Stimulated activated CD4-positive, alpha-beta T cell treated with anti-CD3 and anti-CD28 coated beads, TNF-alpha, amount 100 ng/mL, for 4 hours (primary cell): ENCODE measurements at places on chromosomes 13 and 19.

GRCh38 chr13:31798189-31798588 lies 58.9 kb downstream of the RXFP2 start:
- no peak for DNase-seq

- DNase-seq: no peak
Measured at GRCh38 chr13:77751513-77752456, 54.3 kb downstream of the SLAIN1 start.

- DNase-seq: no peak
Measured at GRCh38 chr13:50529154-50529882, 314.2 kb downstream of the DLEU7 start.

GRCh38 chr13:53847502-53847901 lies 818.9 kb downstream of the OLFM4 start:
- DNase-seq: no peak

DNA sequence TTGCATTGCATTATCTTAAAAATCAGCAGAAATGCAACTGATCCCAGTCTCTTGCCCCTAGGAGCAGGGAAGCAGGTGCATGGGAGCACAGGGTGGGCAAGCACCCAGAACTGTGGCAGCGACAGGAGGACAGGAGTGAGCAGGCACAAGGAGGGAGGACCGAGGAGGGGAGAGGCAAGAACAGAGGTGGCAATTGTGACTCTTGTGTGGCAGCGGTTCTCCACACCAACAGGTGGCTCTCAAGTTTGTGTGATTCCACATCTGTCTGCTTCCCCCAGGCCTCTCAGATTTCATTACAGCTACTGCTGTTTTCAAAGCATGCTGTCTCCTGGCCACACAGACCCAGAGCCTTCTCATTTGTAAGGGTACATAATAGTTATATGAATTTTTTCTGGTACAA lies 108.5 kb downstream of the STK24 start:
- no peak for DNase-seq

DNA sequence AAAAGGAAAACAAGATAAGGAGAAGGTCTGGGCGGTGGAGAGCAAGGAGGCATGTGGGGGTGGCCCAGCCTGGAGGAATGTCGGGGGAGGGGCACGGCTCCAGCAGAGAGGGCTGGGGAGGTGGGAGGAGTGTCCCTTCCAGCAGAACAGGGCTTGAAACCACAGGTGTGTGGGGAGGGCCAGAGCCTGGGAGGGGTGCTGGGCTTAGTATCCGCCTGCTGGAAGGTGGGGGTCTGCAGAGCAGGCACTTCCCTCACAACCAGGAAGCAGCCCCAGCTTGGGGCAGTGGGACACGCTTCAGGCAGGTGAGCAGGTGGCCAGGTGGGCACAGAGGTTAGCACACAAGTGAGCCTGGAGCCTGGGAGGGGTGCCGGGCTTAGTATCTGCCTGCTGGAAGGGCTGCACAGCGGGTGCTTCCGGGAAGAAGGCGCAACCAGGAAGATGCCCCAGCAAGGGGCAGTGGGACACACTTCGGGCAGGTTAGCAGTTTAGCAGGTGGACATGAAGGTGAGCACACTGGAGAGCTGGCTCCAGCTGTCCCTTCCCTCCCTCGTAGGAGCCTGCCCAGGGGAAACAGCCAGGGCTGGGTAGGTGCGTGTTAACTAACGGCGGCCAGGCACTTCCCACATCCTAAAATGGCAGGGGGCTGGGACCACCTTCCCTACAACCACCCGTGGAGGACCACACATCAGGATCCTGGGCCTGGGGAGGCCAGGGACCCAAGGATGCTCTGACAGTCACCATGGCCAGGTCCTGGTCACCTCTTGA lies 3.0 kb downstream of the GAS6 start:
- no peak for DNase-seq

DNA sequence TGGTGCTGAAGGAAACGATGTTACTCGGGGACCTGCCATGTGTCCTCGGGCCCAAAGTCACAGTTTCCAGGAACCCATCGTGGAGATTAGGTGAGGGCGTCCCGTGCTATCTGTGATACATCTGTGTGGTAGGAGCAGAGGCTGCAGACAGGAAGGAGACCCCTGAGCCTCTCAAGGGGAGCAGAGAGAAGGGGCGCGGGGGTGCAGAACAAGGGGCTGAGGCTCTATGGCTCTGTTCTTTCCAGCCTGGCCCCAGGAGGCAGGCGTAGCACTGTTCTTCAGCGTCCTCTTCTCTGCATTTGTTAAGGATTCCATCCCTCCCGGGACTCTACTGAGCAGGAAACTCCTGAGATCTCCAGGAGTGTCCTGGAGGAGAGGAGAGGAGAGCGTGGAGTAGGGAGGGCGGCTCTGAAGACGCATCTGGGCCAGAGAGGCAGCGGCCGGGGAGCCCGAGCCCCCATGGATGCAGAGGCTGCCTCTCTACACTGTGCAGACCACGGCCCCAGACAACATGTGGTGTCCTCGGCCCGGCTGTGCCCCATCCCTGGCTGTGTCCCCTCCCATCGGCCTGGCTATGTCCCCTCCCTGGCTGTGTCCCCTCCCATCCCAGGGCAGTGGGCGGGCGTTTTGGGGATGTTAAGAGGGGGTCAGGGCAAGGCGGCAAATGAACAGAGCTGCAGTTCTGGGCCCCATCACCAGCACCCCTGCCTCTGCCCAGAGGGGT lies 118.0 kb downstream of the ATP11A start:
- no peak for DNase-seq

GRCh38 chr19:45960595-45961235 lies 12.9 kb downstream of the NOVA2 start:
- DNase-seq: no peak

GRCh38 chr13:59279576-59279975 lies 884.2 kb downstream of the DIAPH3 start:
- no peak for DNase-seq

GRCh38 chr19:42919757-42920079 lies 2.0 kb upstream of the PSG6 start:
- DNase-seq: no peak

DNA sequence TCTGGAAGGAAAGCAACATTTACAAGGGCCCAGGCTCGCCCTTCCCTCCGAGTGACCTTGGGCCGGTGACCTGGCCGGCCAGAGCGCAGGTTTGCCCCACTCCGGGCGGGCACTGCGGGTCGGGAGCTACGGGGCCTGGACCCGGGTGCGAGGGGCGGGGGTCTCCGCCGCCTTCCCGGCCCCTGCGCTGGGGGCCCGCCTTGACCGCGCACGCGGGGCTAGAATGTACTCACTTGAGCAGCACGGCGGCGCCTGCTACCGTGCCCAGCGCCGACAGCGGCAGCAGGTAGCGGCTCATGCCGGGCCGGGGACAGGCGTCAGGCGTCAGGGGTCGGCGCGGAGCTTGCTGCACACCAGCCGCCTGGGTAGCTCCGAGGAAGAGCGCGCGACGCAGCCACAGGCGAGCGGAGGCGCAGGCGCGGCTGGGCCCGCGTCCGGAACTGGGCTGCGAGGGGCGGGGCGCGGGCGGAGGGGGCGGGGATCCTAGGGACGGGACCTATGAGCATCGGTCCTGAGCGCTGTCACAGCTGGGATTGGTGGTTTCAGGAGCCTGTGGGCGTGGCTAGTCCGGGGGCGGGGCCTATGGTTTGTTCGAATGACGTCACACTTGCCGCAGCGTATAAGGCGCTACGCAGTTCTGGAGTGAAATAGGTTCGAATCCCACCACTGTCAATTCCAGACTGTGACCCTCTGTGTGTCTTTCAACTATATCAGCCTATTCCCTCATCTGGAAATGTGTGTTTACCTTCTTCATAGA lies at the start of gene RDH13:
Gene RDH13, minus strand, starts transcription at position 414 of the 757 bp plus-strand sequence. Its CDS starts 116 bp downstream, at position 298.
- DNase-seq: peak; percentile 98

DNA sequence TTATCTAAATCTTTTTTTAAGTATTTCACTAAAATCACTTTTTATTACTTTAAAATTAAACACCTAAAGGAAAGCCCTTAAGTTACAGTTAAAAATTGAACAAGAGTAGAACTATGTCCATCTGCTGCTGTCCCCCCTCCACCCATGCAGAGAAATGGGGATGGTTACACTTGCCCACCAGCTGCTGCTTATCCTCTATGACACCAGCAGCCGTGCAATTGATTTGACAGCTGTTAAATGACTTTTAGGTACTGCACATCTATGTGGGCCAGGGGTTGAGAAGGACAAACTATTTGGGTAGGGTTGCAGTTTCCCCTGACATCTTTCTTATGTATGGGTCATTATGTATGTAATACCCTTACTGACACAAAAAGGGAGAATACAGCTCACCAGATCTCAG lies 77.2 kb downstream of the TBC1D4 start:
- DNase-seq: no peak

DNA sequence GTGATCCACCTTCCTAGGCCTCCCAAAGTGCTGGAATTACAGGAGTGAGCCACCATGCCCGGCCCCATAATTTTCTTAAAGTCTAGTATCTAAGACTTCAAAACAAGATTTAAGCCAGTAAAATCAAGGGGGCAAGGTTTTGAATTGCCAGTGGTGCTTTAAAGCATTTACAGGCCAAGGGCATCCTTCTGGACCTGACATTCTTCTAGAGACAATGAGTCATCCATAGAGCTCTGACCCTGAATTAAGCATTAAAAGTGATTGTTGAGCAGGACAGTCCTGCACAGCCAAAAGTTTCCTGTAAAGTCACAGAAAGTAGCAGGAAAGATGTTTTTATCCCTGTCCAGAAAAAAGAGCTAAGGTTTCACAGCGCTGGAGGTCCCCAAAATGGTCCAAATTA lies 50.9 kb upstream of the ATP12A start:
- no peak for DNase-seq

GRCh38 chr13:48993150-48993549 lies 17.4 kb downstream of the FNDC3A start:
- no peak for DNase-seq

- DNase-seq: no peak
Measured at GRCh38 chr13:72316716-72317115, 410.7 kb downstream of the MZT1 start.

DNA sequence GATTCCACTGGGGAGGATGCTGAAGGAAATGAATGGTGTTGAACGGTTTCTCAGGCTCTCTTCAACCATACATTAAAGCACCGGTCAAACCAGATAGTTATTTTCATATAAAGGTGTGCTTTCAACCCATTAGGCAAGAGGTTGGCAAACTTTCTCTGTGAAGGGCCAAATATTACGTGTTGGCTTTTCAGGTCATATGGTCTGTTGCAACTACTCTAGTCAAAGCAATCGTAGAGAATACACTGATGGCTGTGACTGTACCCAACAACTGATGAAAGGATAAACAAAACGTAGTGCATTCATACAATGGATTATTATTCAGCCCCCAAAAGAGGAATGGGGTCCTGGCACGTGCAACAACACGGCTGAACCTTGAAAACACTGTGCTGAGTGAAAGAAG lies 5.8 kb downstream of the ZSCAN5A start:
- no peak for DNase-seq

DNA sequence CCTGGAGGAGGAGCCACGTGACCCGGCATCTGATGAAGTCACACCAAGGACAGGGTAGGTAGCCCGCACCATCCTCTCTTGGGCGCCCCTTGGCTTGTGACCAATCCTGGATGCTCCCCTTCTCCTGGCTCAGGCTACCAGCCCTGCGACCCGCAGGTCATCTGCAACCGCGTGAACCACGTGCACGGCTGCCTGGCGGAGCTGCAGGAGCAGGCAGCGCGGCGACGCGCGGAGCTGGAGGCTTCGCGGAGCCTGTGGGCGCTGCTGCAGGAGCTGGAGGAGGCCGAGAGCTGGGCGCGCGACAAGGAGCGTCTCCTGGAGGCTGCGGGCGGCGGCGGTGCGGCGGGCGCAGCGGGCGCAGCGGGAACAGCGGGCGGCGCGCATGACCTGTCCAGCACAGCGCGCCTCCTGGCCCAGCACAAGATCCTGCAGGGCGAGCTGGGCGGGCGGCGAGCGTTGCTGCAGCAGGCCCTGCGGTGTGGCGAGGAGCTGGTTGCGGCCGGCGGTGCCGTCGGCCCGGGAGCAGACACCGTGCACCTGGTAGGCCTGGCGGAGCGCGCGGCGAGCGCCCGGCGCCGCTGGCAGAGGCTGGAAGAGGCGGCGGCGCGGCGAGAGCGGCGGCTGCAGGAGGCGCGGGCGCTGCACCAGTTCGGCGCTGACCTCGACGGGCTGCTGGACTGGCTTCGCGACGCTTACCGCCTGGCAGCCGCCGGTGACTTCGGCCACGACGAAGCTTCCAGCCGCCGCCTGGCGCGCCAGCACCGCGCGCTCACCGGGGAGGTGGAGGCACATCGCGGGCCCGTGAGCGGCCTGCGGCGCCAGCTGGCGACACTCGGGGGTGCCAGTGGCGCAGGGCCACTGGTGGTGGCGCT lies 45.9 kb downstream of the SPTBN4 start:
- no peak for DNase-seq

GRCh38 chr19:38417544-38418506 lies 8.2 kb downstream of the RASGRP4 start:
- DNase-seq: no peak

DNA sequence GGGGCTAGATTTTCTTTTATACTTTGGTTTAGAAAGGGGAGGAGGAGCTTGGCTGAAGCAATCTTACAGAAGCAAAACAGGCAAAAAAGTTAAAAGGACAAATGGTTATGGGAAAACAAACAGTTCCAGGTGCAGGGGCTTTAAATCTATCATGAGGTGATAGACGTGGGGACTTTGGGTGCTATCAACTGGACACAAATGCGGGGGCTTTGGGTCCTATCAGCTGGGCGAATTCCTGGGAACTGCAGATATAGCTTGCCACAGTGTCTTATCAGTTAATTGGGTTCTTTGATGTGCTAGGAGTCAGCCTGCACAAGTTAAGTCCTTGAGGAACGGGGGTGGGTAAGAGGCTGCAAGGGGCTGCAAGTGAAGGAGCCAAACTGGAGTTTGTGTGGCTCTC lies 260.6 kb downstream of the TUBA3C start:
- no peak for DNase-seq

GRCh38 chr13:91609353-91609752 lies 210.9 kb downstream of the GPC5 start:
- DNase-seq: no peak

DNA sequence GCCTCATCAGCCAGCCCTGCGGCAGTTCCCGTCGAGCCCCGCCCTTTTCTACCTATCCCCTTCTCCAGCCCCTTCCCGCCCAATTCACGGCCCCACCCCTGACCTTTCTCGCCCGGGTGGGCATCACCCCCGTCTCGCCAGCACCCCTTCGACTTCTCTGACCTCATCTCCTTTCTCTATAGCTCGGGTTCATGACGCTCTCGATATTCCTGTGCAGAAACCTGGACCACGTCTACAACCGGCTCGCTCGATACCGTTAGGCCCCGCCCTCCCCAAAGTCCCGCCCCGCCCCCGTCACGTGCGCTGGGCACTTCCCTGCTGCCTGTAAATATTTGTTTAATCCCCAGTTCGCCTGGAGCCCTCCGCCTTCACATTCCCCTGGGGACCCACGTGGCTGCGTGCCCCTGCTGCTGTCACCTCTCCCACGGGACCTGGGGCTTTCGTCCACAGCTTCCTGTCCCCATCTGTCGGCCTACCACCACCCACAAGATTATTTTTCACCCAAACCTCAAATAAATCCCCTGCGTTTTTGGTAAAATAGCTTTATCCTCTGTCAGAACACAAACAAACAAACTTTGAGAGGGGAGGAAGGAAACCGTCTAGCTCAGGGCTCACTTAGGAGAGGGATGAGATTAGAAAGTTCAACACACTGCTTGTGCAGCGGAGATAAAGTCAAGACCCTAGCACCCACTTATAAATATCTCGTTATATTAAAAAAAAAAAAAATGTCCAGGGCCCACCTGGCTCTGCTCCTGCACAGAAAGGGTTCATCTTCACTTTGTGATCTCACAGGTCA lies 5.1 kb downstream of the CD37 start:
- DNase-seq: no peak

- DNase-seq: no peak
Measured at GRCh38 chr13:42807241-42807640, 25.9 kb downstream of the FAM216B start.
